ENCODE measurements at places on chromosomes 2 and 18. TPM values are rescaled to one million over a fixed set of nuclear protein-coding genes. Genes with fewer than 3 reads are reported as not detected.

The PPP1R1C gene
- 1.6 TPM for total RNA-seq

The ADD2 gene
- 2.6 TPM for total RNA-seq

The HIBCH gene
- 26.1 TPM for total RNA-seq

The DNAJC5G gene
- under 0.01 TPM for total RNA-seq

The C2orf72 gene
- total RNA-seq: 1.0 TPM

The UGT1A4 gene
- not detected for total RNA-seq

The FAM237A gene
- not detected for total RNA-seq

The SMAD2 gene
- total RNA-seq: 23.0 TPM

The COA5 gene
- total RNA-seq: 26.6 TPM

The GPBAR1 gene
- 1.0 TPM for total RNA-seq

The CCL20 gene
- total RNA-seq: not detected
